ENCODE measurements at places on chromosomes 16 and 17.
A peak's percentile ranks its signal among the peaks of the same experiment; 100 is the strongest.

DNA sequence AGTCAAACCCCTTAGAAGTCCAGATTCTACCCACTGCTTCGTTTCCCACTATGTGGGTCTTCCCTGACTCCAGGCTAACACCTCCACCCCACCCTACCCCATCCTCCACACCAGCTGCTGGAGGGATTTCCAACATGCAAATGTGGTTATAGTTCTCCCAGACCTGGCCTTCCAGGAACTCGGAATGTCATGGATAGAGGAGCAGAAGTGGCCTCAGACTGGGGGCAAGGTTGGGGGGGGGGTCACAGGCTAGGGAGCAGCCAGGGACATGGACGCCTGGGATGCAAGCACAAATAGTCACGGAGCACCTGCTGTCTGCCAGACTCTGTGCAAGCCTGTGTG lies 2.0 kb downstream of the CAMKK1 start:
- no peak for DNase-seq

DNA sequence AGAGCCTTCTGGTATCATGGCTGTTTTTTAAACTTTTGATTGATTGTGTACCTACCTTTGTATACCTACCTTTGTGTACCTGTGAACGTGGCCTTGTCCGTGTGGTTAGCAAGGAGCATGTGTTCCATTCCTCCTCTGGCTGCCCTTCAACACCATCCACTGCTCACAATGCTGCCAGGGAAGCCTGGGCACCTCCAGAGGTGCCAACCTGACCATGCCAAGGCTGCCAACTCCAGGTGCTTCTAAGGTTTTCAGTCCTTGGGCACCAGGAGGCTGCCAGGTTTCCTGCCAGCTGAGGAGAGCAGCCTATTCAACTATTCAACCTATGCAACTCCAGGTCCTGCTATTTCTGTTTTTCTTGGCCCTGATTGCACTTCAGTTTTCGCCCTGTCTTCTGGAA lies 17.6 kb upstream of the ARL4D start:
- DNase-seq: no peak

GRCh38 chr16:65908568-65908967 lies 457.9 kb upstream of the CDH5 start:
- DNase-seq: no peak

DNA sequence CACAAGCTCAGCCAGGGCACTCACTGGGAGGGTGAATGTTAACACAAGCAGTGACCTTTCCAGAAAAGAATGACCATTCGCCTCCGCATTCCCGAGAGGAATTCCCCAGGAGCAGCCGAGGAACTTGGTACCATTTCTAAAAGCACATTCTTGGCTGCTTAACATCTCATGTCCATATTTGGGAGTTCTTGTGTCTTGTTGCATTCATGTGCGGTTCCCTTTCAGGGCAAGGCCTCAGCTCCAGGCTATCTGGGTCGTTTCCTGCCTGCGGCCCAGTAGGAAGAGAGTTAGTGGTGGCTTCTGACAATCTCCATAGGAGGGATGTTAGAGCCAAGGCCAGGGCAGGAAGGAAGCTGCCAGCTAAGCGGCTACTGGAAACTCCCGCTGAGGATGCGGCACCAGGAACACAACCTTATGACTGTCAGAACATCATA lies 27.8 kb upstream of the MEAK7 start:
- DNase-seq: peak; percentile 59

DNA sequence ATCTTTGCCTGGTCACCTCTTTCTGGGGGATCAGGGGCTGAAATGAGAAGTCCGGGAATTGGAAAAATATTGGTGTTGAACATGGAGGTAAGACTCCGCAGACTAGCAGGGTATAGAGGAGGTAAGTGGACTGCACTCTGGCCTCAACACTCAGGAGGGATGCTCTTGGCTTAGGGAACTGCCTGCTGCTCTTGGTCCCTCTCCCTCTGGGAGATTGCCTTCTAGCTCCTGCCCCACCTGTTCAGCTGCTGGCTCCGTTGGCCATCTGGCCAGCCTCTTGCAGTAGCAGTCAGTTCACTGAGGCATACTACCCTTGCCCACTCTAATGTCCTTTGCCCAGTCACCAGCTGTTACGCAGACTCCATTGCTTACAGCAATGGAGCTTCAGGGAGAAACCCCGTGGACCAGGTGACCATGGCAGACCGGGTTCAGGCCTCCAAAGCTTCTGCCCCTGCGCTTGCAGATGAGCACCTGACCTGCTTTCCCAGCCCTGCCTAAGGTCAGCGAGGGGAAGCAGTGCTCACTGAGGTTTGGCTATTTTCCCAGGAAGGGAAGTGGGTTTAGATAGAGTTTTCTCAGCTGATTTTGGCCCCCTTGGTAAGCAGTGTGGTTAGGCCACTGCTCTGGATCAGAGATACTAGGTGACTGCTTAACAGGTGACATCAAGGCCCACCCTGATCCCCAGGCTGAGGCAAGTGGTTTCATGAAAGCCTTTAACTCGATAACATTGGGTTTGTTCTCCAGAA lies 11.9 kb downstream of the CDK5RAP3 start:
- no peak for DNase-seq

DNA sequence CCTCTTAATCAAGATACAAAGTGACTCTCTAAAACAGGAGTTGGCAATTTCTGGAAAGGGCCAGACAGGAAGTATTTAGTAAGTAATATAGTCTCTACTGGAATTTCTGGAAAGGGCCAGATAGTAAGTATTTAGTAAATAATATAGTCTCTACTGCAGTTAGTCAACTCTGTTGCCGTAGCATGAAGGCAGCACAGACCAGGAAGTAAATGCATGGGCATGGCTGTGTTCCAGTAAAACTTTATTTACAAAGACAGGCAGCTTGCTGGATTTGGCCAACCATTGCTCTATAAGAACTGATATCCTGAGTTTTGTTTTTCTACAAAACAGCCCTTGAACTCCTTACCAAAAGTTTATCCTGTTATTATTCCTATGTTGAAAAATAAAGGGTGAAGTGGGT lies 16.9 kb downstream of the LDAF1 start:
- DNase-seq: no peak

DNA sequence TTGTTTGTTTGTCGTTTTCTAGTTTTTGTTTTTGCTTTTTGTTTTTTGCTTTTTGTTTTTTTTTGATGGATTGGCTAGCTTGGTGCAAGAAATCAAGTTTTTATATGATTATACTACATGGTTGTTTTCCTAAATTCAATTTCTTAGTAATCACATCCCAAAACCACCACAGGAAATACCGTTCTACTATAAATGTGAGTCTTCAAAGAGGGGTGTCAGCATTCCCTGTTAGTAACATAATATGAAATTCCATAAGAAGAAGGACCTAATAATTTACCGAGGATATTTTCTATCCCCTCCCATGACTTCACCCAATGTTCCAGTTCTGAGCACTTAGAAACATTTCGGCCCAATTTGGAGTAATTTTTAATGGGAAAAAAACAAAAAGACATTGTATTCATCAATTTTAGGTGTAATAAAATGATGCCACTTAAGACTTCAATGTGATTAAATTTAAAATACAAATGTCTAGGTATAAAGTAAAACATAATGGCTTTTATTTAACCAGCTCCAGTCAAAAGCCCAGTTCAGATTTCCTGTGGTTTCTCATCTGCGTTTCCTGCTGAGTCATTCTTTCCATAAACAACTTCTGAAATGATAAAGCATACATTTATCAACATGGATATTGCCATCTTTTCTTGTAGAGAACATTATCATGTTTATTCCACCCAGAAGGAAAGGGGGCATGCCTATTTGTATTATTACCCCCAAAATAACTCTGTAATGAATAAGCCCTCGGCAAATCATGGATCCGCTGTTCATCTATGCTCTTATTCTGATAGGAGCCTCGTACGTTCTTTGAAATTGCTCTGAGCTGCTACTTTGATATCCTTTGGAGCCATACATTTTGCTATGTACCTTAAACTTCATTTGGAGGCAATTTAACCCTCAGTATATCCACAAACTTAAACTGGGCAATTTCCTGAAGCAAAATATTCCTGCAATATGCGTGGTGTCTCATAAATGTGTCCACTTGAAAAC lies 28.1 kb downstream of the HSBP1 start:
- DNase-seq: no peak

DNA sequence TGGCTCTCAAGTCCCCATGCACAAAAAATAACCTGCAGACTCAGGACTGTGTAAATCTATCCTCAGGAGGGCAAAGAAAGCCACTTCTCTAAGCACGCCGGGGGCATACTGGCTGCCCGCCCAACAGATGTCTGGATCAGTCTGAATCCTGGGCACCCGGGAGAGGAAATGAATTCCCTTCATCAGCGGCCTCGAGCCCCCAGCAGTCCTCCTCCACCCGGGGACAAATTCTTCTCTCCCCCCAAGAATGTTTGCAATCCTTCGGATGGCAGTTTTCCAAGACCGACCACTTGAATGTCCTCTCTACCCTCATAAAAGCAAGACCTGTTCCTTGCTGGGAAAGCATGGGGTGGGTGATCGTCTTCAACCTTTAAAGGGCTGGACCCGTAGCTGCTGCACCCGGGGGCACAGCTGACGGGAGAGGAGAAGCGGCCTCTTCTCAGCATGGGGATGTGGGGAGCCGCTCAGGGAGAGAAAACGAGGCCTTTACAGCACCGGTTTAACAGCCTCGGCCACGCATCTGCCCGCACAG lies 9.4 kb upstream of the MAP2K3 start:
- DNase-seq: peak; percentile 25

GRCh38 chr16:88619859-88620815 lies 18.2 kb upstream of the IL17C start:
- no peak for DNase-seq

DNA sequence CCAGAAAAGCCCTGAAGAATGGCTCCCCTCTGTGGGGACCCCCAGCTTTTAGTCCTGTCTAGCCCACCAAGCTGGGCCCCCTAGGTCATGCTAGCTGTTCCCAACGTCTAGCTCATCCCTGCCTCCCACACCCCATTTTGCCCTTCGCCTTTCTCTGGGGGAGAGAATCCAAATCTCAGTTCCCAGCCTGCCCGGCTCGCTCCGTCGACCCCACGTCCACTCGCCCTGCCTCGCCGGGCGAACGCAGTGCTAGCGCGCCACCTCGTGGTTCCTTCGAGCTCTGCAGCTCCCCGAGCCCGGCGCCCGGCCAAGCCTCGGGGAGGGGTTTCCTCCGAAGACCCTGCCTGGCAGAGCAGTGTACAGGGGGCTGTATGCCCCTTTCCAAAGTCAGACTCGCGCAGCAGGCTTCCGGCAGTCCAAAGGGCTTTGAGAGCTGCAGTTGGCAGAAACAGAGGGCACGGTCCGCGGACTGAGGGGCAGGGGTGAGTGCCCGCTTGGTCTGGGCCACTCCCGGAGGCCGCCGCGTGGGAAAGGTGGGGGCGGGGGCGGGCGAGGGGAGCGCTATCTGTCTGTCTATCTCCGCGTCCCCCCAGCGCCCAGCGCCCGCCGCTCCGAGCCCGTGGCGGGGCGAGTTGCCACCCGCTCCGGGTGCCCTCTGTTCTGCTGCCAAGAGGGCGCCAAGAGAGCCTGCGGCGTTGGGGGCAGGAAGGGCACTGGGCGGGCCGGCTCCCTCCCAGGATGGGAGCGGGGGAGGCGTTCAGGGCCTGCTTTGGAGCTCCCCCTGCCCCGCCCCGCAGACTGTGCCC lies 1.7 kb upstream of the DLX3 start:
- peak; percentile 69 for DNase-seq

DNA sequence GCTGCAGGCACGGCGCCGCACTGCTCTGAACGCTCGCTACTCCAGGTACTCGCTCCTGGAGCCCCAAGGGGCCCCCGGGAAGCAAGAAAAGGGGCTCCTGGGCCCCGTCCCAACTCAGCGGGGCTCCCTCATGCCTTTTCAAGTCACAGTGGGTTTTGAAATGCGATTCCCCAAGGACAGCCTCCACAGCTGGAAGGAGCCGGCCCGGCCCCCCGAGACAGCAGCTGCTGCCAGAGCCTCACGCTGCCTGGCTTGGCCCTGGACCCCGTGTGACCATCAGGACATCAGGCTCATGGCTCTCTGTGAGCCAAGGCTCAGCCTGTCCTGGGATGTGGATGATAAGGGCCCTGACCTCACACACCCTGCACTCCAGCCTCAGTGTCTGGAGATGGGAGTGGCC lies 80.6 kb downstream of the LMF1 start:
- DNase-seq: no peak

DNA sequence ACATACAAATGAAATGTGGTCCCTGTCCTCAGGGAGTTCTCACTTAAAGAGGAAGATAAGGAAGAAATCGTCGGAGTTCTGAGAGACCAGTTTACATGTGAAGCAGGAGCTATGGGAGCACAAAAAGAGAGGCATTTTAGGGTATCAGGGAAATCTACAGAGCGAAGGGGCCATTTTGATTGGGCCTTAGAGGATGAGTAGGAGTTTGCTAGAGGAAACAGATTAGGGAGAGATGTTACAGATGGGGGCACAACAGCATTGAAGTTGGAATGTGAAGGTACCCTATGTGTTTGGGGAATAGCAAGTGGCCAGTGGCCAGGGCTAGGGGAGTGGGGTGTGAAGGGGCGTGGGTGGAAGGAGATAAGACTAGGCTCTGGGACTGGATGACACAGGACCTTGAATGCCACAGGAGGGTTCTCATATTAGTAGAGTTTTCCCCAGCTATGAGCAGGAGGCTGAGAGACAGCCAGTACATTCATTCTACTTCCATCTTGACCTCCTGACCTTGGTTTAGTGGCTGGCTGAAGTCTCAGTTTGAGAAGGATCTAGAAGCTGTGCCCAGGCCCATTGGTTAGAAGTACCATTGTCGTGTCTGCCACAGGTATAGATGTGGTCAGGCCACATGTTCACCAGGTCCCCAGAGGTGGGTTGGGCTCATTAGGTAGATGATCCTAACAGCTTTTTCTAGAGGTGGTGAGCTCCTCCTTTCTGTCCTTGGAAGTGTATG lies 34.8 kb downstream of the CPNE2 start:
- no peak for DNase-seq

DNA sequence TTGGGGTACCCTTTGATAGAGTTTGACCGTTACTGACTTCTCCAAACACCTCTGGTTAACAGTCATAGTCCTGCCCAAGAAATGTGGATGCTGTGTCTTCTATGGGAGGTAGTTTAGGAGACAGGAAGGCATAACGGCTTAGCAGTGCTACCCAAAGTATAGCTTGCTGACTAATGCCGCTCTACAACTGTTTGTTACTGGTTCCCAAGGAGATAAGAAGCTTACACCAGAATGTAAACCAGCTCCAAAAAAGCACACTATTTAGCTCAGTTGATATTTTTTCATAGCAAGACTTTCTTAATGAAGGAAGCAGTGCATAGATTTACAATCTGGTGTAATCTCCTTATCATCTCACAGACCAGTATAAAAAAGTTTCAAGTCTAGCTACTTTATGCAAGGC lies 95.7 kb downstream of the HS3ST3B1 start:
- peak; percentile 49 for DNase-seq

- DNase-seq: no peak
Observed at GRCh38 chr17:27985736-27986399, 56.6 kb upstream of the NLK start.

DNA sequence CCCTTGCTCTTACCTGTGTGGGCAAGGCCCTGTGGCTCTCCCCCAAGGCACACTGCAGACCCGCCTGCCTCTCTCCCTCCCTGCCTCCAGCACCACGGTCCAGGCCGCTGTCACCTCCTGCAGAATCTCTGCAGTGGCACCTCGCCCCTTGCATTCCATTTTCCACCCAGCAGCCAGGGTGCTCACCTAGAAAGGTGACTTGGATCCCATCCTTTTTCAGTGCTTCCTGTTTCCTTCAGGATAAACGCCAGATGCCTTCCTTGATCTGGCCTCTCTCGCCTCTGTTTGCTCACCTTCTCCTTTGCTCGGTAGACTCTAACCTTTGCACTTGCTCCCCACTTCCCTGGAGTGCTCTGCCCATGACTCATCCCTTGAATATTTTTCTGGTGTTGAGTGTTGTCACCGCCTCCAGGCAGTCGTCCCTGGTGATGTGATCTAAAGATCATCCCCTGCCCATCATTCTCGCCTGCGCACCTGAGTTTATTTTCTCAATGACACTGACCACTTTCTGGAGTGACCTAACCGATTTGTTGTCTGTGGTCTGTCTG lies 79.2 kb upstream of the LGALS9 start:
- DNase-seq: no peak
